ENCODE measurements at places on chromosomes 7 and 10.
A peak's percentile ranks its signal among the peaks of the same experiment; 100 is the strongest.

DNA sequence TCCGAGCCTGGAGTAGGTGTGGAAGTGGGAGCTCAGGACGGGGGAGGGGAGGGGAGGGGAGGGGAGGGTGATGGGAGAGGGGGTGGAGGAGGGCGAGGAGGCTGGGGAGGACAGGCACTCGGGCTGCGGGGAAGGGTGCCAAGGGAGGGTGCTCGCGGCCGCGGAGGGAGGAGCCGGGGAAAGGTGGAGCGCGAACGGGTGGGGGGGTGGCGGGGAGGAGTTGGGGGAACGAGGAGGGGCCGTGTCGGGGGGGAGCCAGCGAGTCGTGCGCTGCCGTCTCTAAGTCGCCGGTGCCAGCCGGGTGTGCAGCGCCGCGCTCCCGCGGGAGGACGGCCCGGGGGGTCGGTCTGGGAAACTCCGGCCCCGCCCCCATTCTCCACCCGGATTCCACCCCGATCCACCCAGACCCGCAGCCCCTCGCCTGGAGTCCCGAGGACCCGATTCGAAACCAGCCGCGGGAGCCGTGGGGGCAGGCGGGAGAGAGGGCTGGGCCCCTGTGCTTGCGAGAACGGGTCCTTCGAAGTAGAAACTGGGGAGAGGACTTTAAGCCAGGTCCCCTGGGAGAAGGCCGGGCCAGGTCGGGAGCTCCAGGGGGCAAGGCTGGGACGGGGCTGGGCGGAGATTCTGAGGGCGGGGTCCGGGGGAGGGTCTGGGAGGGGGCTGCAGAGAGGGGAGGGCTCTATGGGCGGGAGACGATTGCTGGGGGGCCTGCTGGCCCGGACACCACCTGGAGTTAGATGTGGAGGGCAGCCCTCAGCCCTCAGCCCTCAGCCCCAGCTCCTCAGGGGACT lies at the start of gene ZNF467:
TSS of gene ZNF467 (minus strand) at position 143 of the 791 bp plus-strand sequence. CDS start 2,556 bp downstream, outside the sequence.
- DNase-seq, result peak; percentile 53

- DNase-seq, result no peak
These were observed 247.0 kb downstream of the SORCS1 start for GRCh38 chr10:106917452-106918055.

DNA sequence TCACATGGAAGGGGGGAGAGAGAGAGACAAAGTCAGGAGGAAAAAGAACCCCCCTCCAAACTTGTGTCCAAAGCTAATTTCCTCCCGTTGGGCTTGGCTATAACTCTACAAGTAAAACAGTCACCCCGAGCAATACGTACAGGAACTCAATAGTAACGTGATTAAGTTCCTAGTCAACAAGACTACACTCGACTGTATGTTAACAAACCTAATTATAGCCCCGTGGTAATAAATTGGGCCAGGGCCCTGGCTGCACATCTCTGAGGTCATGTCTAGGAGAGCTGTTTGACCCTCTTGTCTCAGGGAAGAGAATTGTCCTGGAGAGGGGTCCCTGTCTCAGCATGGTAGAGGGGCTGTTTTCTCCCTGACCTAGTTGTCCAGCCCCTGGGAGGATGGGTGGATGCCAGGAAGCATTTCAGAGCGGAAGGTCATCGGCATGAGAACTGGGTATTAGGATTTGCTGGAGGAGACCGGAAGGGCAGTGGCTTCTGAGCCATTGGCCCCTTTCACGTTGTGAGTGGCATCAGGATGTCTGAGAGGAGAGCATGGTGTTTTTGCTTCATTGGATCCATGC lies 60.2 kb upstream of the COMTD1 start:
- DNase-seq, result no peak

DNA sequence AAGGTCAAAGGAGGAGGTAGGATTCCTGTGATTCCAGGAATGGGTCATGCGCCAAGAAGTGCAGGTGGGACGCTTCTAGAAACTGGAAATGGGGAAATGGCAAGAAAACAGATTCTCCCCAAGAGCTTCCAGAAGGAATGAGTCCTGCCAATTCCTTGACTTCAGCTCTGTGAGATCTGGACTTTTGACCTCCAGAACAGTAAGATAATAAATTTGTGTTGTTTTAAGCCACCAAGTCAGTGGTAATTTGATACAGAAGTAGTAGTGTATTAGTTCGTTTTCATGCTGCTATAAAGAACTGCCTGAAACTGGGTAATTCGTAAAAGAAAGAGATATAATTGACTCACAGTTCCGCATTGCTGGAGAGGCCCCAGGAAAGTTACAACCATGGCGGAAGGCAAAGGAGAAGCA lies 178.6 kb upstream of the GALNT17 start:
- no peak for DNase-seq

- DNase-seq, result no peak
These were observed 9.9 kb downstream of the DCLRE1A start for GRCh38 chr10:113843972-113844485.

DNA sequence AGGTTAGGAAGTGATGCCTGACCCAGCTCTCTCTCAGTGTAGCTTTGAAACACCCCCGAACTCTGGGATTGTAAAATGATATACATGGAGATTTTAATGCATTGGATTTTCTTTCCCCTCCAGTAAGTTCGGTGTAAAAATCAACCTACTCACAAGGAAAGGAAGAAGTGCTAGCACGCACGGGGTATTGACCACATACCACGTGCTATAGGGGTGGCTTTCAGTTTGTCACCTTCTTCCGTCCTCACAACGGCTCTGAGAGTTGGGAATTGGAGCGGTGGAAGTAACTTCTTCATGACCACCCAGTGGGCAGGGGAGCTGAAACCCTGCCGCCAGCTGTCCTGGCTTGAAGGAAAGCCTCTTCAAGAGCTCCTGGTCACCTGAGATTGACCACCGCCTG lies 149.4 kb upstream of the PRR15 start:
- DNase-seq, result no peak

DNA sequence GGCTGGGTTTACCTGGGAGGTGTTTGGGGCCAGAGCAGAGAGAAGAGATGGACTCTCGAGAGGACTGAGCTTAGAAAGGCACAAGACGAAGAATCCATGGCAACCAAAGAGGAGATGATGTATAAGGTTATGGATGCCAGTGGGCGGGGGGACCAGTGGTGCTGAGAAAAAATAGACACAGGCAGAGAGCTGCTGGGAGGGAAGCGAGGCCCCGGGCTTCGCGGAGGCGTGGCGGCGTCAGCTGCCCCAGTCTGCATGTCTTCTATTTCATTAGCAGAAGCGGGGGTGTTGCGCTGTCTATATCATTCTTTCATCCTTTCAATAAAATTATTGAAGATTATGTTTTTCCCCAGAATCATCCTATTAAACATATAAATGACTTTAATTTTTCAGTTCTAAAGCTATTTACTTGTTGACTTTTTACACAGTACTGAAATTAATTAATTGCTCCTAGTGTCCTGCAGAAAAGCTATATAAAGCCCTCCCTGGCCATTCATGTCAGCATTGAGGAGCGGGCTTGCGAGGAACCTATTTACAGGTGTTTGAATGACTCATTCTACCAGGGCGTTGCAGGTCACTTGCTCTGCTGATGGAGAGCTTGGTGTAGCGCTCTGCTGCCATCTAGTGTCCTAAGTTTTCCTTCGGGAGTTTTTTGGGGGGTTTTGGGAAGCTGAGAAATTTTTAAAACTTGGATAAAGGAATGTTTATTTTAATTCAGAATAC lies 42.9 kb upstream of the BHLHA15 start:
- DNase-seq, result peak; percentile 58

Data from fibroblast of upper back skin (primary cell).